ENCODE measurements at places on chromosomes 11 and 22. TPM values are rescaled to one million over a fixed set of nuclear protein-coding genes. Genes with fewer than 3 reads are reported as not detected.

Gene PARVB
- 55.5 TPM for total RNA-seq

Gene NLRP6
- total RNA-seq: 0.05 TPM

Gene TRIM51
- not detected for total RNA-seq

Gene ARHGAP8
- total RNA-seq: 1.8 TPM

Gene SCN3B
- total RNA-seq: 0.17 TPM

Gene KCNE3
- 5.4 TPM for total RNA-seq

Gene SLC25A18
- total RNA-seq: 67.7 TPM

Gene PKP3
- total RNA-seq: 0.25 TPM

Gene KRTAP5-7
- total RNA-seq: 0.19 TPM

Gene MS4A3
- 43.9 TPM for total RNA-seq

Gene APOBEC3B
- total RNA-seq: 6.0 TPM

Gene KCTD17
- 4.1 TPM for total RNA-seq

Gene TRIM66
- total RNA-seq: 14.3 TPM

Gene SLC37A2
- 12.3 TPM for total RNA-seq

Gene WT1
- not detected for total RNA-seq

Gene OR4X1
- not detected for total RNA-seq

Gene MS4A6E
- 0.75 TPM for total RNA-seq

Gene DDTL
- total RNA-seq: 9.5 TPM

Gene UNC93B1
- total RNA-seq: 19.1 TPM

Gene MUC5B
- 0.50 TPM for total RNA-seq

Gene MRGPRF
- total RNA-seq: 1.9 TPM

Gene GDPD4
- 0.08 TPM for total RNA-seq

Gene LYVE1
- total RNA-seq: 22.6 TPM

Gene LDLRAD3
- total RNA-seq: 0.75 TPM

Gene ALKBH8
- 3.4 TPM for total RNA-seq

Gene RAB38
- 2.2 TPM for total RNA-seq

Gene ACR
- 0.17 TPM for total RNA-seq

Gene GVQW3
- total RNA-seq: 1.0 TPM

Gene RCOR2
- total RNA-seq: not detected

Gene PATE2
- total RNA-seq: not detected

Gene TYR
- total RNA-seq: not detected

Gene PKNOX2
- total RNA-seq: 0.25 TPM

Gene PCNX3
- total RNA-seq: 13.4 TPM

Gene RFPL2
- total RNA-seq: under 0.01 TPM

Gene NOX4
- total RNA-seq: 0.19 TPM

Gene F2
- 631 TPM for total RNA-seq

Gene CRYAB
- total RNA-seq: 0.33 TPM

Gene LIN7C
- total RNA-seq: 43.7 TPM

Gene IL10RA
- 11.6 TPM for total RNA-seq

Gene SLC1A2
- 6.4 TPM for total RNA-seq

Gene FOSL1
- 0.17 TPM for total RNA-seq

Gene NNMT
- 0.47 TPM for total RNA-seq

Gene TRIM6
- total RNA-seq: 5.3 TPM

Gene SDHD
- 154 TPM for total RNA-seq

Gene RNF214
- total RNA-seq: 6.1 TPM

Gene PIWIL4
- total RNA-seq: 1.5 TPM

Gene CNTF
- total RNA-seq: 1.1 TPM

Gene ACRV1
- total RNA-seq: not detected

Gene USP2
- 4.4 TPM for total RNA-seq

Gene UVRAG
- total RNA-seq: 12.1 TPM

Gene OR51B4
- not detected for total RNA-seq

Gene CDHR5
- total RNA-seq: 79.7 TPM

Data from liver (tissue), 10 donors.